ENCODE measurements at places on chromosomes 7 and 10.

DNA sequence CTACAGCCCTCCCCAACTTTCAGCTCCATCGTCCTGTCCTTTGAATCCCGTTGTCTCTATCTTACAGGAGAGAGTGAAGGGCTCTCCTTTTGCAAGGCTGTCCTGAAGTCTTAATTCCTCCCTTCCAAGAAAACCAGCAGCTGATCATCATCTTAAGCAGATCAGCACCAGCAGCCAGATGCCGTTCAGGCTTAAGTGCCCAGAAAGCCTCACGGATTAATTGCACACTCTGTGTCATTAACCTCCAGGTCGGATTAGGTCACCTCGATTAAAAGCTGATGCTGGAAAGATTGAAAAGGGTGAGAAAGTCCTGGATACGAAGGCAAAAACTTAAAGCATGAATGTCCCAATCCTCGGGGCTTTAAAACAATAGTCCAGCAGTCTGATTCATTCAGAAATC is 24.8 kb upstream of the ADARB2 start:
- DNase-seq, result no peak

- DNase-seq, result no peak
Observed at GRCh38 chr7:98569691-98570337, 47.3 kb upstream of the NPTX2 start.

DNA sequence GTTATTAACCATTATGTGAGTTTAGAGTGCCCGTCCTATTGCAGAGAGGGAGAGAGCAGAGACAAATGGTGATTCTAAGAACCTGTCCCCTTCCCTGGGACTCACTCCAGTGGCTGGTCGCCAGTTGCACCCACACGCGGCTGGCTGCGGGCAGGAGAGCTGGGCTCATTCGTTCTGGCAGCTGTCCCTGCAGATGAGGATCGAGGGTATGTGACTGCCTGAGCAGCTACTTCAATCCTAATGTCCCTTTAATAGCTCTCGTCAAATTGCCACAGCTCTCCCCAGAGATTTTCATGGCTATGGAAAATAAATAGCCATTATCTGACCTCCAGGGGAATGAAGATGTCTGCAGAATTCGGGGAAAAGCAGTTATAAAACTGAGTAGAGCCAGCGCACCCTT is 41.6 kb downstream of the RBM28 start:
- DNase-seq, result no peak

DNA sequence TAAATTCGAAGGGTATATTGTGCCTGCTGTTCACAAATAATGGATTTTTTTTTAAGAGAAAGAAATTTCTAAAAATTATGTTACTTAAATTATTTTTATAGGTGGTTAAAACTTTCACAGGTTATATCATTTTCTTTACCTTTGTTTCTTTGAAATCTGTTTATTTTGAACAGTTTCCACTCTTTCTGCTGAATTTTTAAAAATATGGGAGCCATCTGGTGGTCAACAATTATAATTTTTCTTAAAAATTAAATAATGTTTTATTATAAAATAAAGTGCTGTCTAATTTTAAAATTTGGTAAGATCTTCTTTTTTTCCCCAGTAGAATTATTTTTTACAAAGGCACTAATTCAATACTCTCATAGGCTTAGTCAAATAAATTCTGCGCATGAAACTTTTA is 263.9 kb downstream of the ETV1 start:
- no peak for DNase-seq

- no peak for DNase-seq
Observed at GRCh38 chr7:70568674-70569334, 563.1 kb upstream of the GALNT17 start.

DNA sequence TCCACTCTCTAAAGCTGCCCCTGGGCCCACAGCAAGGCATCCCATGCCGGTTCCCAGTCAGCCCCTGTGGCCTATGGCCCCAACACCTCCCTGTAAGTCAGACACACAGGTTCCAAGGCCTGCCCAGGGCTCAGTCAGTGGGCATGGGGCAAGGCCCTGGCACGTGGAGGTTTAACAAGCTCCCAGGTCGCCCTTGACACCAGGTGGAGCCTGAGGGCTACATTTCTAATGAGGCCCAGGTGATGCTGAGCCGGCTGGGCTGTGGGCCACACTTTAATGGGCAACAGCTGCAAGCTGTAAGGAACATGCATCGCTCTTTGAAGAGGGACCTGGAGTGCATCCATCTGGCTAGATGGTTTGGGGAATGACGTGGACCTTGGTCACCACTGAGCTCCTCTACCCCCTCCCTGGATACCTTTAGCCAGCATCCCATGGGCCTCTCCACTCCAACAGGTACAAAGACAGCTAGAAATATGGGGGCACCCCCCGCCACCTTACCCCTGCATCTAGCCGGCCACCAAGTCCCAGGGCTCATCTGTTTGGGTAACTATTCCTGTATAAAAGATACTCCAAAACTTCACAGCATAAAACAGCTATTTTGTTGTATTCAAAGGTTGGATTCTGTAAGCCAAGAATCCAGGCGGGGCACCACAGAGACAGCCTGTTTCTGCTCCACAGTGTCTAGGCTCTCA is 122.5 kb downstream of the OAT start:
- no peak for DNase-seq

GRCh38 chr10:88027570-88027969 is 164.1 kb downstream of the PTEN start:
- DNase-seq, result no peak

GRCh38 chr7:47991741-47992311 is 12.4 kb upstream of the HUS1 start:
- peak; percentile 78 for DNase-seq

DNA sequence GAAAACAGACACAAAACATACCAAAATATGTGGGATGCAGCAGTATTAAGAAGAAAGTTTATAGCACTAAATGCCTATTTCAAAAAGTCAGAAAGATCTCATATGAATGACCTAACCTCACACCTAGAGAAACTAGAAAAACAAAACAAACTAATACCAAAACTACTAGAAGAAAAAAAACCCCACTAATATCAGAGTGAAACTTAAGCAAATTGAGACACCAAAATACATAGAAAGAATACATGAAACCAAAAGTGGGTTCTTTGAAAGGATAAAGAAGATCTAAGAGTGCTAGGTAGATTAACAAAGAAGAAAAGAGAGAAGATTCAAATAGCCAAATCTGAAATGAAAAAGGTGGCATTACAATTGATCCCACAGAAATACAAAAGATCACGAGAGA is 494.1 kb downstream of the SH2D4B start:
- DNase-seq, result no peak

- no peak for DNase-seq
Observed at GRCh38 chr10:77428691-77429395, 208.8 kb downstream of the KCNMA1 start.

GRCh38 chr7:48718731-48719378 is 205.5 kb upstream of the CDC14C start:
- no peak for DNase-seq

GRCh38 chr10:992871-993270 is 4.6 kb downstream of the GTPBP4 start:
- no peak for DNase-seq

GRCh38 chr10:107807836-107808235 is 643.3 kb upstream of the SORCS1 start:
- DNase-seq, result no peak

Measured in activated T-helper 9 cell treated with anti-CD3 and anti-CD28 coated beads, Interleukin-2, amount 50 U/mL, for 16 hours (primary cell).